NCI-H345 (cell line): ENCODE measurements at places on chromosomes 5 and 9.

DNA sequence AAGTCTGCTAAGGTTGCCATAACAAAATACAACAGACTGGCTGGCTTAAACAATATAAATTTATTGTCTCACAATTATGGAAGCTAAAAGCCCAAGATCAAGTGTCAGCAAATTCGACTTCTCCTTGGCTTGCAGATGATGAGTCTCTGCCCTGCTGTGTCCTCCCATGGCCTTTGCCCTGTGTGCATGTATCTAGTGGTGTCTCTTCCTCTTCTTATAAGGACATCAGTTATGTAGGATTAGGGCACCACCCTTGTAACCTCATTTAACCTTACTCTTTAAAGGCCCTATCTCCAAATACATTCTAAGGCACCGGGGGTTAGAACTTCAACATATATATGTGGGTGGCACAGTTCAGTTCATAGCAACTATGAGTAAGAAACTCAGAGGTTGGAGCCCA lies 157.9 kb upstream of the RASA1 start:
- no peak for DNase-seq

DNA sequence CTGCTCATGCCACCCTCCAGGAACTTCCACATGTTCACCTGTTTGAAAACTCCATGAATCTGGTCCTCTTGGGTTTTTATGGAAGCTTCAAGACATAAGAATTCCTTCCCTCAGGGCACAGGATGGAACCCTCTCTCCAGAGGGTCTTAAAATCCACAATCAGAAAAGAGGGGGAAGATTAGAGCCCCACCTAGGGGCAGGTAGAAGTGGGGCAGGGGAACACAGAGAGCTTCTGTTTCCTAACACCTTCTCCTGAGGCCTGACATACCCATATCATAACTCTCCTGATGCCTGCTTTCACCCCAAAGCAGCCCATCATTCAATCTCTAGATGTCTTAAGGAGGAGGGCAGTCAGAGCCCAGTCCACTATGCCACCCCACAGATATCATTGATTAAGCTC lies 1087.7 kb upstream of the ARRDC3 start:
- no peak for DNase-seq

DNA sequence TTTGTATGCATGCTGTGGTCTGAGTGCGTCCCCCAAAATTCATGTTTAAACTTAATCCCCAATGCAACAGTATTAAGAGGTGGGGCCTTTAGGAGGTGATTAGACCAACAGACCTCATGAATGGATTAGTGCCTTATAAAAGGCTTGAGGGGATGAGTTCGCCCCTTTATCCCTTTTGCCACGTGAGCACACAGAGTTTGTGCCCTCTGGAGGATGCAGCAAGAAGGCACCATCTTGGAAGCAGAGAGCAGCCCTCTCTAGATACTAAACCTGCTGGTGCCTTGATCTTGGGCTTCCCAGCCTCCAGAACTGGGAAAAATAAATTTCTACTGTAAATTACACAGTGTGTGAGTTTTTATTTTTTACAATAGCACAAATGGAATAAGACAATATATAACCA lies 177.1 kb upstream of the SPRY4 start:
- DNase-seq = no peak

- no peak for DNase-seq
Observed at GRCh38 chr5:78449103-78449502, 88.7 kb downstream of the SCAMP1 start.

GRCh38 chr9:84617411-84618029 lies 52.0 kb upstream of the NTRK2 start:
- DNase-seq = no peak

DNA sequence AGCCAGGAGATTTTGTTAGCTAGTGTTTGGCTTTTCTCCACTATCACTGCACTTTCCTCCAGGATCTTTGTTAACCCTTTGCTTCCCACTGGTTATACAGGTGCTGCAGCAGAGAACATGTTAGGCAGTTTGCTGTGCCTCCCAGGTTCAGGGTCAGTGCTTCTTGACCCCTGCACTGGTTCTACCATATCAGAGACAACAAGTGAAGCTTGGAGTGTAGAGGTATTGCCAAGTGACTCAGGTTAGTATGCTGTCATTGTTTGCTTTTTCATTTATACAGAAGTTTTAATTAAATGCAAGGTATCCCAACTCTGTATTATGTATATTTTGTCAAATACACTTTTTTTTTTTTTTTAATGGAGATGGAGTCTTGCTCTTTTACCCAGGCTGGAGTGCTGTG lies 68.4 kb downstream of the GAPVD1 start:
- no peak for DNase-seq

DNA sequence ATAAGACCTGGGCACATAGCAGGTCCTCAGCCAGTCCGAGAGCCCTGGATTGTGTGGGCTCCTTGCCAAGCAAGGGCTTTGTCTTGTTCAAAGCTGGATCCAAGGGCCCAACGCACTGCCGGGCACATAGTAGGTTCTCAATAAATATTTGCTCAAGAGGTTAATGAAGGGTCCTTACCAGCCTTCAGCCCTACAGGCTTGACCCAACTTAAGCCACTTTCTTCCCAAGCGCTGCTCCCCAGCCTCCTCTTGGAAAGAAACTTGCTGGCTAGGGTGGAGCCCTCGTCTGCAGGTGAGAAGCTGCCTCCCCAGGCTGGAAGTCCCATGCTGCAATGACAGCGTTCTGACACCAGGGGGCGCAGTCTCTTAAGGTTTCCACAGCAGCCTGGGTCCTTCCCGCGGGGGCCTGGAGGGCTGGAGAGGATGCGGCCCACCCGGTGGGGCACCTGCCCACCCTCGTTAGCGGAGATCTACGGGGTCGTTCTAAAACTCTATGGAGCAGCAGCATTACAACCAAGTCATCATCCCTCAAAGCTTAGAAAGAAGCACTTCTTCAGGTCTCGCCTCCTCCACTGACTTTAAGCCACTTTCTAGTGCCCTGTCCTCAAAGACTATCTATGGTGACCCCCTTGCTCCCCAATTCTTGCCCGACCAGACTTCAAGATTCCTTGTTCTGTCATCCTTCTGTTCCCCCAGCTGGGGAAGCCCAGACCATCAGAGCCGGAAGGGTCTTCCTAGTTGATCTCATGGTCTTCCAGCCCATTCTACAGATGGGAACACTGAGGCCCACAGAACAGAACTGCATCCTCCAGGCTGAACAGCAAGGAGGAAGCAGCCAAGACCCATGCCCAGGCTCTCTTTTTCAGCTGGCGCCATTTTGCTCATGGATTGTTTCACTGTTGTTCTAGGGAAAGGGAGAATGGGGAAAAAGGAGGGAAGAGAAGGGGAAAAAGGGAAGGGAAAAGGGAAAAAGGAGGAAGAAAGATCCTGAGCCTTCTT lies 115.4 kb downstream of the LHX2 start:
- peak; percentile 75 for DNase-seq

DNA sequence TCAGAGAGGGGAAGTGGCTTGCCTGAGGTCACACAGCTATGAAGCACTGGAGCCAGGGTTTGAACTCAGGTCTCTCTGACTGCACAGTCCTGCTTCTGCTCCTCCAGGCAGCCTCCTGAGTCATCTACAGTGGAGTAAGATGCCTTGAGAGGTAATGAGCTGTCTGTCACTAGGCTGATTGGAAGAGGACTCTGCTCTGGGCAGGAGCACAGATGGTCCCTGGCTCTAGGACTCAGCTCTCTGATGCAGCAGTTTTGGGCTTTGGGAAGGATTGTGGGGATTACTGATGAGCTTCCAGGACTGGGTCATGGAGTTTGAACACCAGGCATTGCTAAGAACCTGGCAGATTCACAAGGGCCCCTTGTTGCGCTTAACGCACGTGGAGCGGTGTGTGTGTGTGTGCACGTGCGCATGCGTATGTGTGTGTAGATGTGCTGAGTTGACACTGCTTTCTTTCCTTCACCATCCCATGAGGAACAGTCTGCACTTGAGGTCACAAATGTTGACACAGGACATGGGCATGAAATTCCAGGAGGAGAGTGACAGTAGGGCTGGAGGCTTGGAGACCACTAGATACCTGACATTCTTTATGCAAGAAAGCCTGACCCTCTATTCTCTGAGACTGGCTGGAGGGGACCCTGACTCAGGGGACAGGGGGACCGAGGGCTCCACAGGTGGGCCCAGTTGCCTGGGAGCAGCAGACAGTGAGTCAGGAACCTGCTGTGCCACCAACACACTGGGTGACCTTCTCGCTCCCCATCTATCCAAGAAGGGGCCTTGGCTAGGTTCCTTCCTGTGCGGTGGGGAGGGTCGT lies 170.5 kb downstream of the RGS3 start:
- DNase-seq = no peak

- DNase-seq = no peak
Observed at GRCh38 chr9:87212605-87213021, 265.3 kb upstream of the GAS1 start.

DNA sequence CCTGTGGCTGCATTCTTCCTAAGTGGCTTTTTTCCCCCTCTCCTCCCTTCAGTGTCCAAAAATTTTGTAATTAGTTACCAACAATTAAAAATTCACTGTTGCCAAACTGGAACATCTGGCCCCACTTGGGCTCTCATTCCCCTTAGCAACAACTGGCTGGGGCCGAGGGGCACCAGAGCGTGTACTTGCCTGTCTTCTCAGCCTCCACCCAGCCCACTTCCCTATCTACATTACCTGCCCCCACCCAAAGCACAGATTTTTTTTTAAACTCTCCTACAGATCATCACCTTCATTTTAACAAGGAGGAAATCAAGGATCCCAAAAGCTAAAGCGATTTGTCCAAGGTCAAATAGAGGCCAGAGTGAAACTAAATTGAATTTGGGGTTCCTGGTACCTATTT lies 278.8 kb downstream of the EBF1 start:
- DNase-seq = no peak

- DNase-seq = no peak
Observed at GRCh38 chr9:129454467-129455067, 166.3 kb downstream of the C9orf50 start.

DNA sequence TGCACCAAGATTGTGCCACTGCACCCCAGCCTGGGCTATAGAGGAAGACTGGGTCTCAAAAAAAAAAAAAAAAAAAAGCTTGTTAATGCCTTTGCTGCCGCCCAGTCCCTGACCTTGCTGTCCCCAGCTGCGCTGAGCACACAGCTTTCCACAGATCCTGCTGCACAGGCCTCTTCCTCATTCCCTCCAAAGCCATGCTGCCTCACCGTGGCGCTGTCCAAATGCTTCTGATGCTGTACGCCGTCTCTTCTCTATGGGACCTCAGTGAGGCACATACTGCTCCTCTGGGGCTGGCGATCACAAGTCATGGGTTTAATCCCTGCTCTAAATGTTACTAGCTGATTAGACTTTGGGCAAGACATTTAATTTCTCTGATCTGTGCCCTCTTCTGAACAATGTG lies 234.1 kb downstream of the FBXL7 start:
- DNase-seq = no peak

DNA sequence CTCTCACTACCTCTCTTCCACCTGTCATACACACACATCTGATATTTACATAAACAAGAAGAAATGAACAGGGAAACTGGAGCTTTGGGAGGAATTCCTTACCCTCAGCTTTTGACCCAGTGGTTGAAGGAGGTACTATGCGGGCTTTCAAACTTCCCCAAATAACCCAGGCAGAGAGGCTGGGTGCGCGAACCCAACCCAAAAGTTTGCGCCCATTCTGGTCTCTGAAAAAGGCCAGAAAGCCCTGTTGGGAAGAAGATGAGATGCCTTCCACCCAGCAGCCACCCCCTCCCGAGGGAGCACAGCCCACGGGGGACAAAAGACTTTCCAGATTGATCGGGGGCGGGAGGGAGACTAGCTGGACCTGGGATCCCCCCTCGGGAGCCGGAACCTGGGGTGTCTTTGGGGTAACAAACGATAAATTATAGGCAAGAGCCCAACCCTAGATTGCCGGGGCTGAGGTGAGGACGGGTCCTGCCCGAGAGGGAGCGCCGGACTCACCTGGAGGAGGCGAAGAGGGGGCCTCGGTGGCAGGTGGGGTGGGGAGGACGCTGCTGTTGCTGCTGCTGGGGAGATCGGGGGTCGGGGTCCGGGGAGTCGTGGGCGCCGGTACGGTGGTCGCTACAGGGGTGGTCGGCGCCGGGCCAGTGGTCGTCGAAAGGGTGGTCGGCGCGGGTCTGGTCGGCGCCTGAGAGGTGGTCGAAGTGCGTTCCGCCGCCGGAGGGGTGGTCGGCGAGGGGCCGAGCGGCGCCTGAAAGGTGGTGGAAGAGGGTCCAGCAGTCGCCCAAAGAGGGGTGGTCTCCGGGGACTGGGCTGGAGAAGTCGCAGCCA lies 798 bp downstream of the MEGF9 start:
- DNase-seq = no peak

GRCh38 chr5:85293145-85293785 lies 908.6 kb upstream of the EDIL3 start:
- DNase-seq = no peak

GRCh38 chr9:37421914-37422288 lies 595 bp upstream of the GRHPR start:
- no peak for DNase-seq

- peak; percentile 64 for DNase-seq
Observed at GRCh38 chr5:431001-431710, 11.8 kb upstream of the EXOC3 start.
